ENCODE measurements at places on chromosomes 11 and 22.

DNA sequence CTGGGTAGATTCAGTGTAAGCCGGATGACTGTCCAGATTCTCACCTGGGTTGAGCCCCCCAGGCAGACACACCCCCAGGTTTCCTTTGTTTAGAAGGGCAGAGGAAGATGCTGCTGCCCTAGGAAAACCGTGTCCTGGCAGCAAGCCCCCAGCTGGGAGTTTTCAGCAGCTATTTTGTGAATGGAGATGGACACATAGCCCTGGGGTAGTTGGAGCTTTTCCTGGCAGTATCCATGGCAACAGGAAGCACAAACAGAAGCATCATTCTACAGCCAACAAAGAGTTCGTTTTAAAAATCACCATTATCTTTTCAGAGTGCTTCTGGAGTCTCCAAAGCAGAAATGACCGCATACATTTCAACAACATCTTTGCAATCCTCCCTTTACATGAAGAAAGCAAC lies 245.5 kb downstream of the BRD1 start:
- DNase-seq = no peak

GRCh38 chr11:77558380-77558779 lies 31.4 kb upstream of the AQP11 start:
- DNase-seq = no peak

GRCh38 chr11:62843466-62843865 lies 4.1 kb upstream of the WDR74 start:
- no peak for DNase-seq

DNA sequence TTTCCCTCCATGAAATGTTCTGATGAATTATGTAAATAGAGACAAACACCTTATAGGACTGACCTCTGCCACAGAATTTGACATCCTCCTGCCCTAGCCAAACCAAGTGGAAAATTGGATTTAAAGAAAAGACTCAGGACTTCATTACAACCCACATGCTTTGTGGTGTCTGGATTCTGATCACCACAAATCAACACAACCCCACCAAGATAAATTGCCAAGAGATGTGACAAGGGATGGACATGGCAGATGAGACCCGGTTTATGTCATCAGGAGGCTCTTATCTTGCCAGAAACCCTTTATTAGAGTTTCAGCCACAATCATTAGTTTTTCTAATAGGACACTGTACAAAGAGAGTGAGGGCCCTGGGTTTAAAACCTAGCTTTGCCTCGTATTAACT lies 57.9 kb upstream of the SLC6A5 start:
- DNase-seq = no peak

GRCh38 chr11:8058216-8058615 lies 22.8 kb upstream of the TUB start:
- no peak for DNase-seq

DNA sequence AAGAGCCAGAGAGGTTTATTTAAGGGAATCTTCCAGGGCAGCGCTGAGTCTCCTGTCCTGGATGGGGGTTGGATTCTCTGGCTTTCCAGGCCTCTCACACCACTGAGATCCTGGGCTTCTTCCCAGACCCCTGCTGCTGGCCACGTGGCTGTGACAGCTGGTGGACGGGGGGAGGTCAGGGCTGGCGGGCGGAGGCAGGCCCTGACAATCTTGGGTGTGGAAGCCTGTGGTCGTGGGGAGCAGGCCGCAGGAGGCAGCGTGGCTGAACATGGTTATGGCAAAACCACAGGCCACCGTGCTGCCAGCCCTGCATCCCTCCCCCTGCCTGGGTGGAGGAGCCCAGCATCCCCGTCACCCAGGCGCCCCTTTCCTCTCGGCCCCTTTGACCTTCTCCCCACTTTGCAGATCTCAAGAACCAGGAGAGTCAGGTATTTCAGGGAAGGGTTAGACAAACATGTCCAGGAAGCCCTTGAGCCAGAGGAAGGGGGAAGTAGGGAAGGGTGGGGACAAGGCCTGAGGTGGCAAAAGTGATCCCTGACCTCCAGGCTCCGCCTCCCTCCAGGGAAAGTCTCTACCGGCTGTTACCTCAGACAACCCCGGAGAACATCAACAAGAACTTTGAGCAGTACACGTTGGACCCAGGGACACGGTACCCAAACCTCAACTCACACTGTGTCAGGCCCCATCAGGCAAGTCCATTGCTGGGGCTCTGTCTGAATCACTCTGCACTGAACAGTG lies 111.8 kb downstream of the MICAL2 start:
- no peak for DNase-seq

GRCh38 chr11:102564110-102564509 lies 33.6 kb upstream of the MMP7 start:
- no peak for DNase-seq

- no peak for DNase-seq
These were observed 12.2 kb downstream of the CABIN1 start for GRCh38 chr22:24023204-24023789.

DNA sequence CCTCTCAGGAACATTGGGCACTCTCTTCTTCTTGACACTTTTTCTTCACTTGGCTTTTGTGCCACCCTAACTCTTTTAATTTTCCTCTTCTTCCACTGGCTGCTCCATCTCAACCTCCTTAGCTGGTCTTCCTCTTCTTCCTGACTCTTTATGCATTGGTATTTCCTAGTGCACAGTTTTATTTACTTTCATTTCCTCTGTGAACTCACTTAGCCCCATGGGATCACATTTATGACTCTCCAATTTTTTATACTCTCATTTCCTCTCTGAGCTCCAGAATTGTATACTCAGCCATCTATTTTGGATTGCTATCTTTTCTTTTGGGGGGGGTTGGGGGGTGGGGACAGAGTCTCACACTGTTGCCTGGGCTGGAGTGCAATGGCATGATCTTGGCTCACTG lies 38.5 kb upstream of the LARGE1 start:
- no peak for DNase-seq

DNA sequence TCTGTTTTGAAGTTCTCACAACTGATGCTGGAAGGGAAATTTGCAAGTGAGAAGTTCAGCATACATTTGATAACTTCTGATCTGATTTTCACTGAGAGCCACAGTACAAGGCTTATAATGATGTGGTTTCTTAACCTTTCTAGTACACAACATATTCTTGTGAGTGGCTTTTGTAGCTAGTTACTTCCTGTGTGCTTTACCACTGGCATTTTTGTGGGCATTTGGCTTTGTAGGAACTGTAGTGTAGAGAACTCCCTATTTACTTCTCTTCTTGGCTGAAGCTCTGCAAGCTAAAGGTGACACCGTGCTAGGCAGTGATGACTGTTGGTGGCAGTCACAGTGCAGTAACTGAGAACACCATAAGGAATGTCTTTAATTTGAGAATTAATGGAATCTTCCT lies 14.9 kb downstream of the USP47 start:
- DNase-seq = no peak

DNA sequence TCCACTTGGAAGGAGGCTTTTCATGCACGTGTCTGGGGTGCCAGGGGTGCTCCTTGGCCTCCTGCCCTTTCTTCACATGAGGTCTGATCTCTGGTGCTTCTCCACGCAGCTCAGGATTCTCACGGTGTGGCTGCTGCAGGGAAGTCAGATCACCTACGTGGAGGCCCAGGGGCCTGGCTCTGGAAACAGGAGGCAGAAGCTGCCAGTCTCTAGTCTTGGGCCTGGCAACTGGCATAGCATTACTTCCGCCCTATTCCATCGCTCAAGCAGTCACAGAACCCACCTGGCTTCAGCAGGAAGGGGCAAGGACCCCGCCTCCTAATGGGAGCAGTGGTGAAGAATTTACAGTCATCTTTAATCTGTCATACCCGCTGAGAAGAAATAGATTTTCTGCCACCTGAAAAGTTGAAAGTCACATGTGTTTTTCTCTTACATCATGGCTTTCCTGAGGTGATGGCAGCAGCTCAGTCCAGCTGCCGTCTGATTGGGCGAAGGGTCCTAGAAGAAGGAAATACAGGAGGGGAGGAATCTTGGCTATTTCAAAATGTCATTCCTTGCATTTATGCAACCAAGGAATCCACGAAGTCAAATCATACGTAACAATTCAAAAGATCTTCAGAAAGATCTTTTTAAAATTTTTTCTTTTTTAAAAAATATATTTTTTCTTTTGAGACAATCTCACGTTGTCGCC lies 50.1 kb upstream of the DKK3 start:
- no peak for DNase-seq

DNA sequence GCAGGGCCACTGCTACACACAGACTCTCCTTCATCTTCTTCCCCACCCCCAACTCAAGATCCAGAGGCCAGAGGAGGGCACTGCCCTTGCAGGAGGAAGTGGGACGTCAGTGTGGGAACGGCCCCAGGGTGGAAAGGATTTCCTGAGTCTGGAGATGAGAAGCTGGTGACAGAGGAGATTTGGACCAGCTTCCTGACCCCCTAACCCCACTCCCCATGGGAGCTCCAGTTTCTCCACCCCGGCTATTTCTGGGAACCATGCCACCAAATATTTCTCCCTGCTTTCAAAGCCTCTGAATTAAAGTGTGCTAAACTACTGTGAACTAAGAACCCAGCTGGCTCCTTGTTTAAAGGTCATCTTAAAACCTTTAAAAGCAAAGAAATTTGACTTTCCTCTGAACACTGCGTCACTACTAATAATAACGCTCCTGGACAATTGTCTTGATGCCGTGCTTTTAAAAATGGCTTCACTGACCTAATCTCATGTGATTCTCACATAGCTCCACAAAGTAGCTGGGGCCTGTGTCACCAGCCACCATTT lies 46.6 kb downstream of the CWC15 start:
- DNase-seq = peak; percentile 88

DNA sequence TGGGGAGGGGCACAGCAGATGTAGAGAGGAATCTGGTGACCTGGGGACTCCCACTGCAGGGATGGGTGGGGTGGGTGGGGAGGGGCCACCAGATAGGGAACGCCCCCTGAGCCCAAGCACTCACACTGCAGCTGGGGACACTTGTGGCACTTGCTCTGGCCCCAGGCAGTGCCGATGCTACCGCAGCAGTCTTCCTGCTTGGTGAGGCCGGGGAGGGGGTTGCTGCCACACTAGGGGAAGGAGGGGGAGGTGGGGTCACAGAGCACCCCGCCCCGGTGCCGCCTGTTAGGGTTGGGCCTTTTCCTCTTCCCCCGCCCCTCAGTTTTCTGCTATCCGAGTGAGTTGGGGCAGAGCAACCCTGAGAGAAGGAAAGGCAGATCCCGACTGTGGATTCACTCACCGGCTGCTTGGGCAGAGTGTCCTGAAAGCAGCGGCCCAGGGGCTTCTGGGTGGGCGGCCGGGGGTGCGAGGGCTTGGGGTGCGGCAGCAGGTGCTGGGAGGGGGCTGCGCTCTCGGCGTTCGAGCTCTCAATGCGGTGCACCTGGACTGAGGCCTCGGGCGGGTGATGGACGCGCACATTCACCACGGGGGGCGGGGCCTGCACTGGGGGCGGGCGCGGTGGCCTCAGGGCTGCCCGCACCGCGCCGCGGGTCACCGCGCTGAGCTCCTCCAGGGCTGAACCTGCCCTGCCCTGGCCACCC lies 4.7 kb downstream of the LTBP3 start:
- no peak for DNase-seq

DNA sequence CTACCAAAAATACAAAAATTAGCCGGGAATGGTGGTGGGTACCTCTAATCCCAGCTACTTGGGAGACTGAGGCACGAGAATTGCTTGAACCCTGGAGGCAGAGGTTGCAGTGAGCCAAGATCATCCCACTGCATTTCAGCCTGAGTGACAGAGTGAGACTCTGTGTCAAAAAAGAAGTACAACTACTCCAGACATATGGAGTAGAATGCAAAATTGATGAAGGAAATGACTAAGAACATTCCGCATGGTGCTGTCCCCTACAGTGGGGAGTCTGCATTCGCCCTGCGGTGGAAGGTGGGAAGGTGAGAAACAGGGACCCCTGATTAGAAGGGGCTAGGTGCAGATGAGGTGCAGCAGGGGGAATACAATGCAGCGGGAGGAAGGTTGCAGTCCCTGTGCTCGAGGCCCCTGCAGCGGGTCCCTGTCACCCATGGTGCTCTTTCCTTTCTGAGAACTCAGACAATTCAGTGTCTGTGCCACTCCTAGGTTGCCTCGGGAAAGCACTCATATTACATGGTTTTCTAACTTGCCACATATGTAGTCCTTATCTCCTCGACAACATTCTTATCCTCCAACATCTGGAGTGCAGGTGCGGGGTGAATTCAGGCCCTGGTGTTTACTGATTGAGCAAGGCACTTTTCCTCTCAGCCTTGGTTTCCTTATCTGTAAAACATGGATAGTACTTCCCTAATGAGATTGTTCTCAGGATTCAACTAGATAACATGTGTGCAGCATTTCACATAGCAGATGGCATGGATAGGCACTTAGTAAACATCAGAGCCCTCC lies 5.2 kb downstream of the POLD4 start:
- DNase-seq = no peak

DNA sequence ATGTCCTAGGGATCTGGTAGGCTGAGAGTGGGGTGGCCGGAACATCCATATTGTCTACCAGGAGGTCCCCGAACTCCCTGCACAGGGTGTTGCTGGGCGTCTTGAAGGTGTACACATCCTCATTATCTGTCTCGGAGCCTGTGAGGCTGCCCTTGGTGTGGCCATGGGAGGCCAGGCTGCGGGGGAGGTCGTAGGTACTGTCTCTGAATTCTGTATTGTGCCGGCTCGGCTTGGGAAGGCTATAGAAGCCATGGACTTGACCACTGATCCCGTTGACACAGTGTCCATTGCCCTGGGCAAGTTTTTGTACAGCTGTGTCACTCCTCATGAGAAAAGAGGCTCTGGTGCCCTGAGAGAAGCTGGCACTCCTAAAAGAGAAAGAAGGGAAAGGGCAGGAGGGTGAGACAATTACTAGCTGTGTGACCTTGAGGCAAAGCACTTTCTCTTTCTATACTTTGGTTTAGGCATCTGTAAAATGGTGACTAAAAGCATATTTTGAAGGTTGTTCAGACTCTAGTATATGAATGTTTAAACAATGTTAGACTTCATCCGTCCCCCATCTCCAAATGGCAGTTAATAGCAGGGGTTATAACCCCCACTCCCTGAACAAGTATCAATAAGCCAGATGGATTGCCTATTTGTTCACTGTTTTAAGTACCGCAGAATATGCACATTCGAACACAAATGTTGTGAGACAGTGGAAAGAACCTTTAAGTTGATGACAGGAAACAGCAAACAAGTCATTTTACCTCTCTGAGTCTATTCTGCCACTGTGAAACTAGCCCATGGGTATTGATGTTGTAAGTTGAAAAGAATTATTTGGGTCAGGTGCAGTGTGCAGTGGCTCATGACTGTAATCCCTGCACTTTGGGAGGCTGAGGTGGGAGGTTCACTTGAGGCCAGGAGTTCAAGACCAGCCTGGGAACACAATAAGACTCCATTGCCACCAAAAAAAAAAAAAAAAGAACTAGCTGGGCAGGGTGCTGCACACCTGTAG lies 38.3 kb downstream of the USP35 start:
- DNase-seq = no peak

DNA sequence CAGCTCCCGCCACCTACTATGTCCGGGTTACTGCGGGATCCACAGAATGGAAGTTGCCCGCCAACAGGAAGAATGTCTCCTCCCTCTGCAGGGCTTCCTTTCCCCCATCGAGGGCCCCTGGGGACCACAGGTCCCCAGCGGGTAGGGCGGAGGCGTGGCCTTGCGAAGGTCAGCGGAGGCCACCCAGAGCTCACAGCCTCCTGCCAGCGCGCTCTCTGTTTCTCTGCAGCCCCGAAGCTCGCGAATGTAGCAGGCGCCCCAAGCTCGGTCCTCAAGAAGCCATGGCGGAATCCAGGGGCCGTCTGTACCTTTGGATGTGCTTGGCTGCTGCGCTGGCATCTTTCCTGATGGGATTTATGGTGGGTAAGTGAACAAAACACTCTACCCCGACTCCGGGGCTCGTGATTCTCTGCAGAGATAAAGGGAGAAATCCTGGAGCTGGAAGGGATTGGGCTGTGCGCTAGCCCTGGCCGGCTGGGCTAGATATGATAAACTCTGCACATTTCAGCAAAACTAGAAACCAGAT lies at the start of gene NAALAD2:
TSS of gene NAALAD2 (plus strand) at position 186 of the 526 bp plus-strand sequence. CDS start at position 282, 96 bp downstream.
- peak; percentile 33 for DNase-seq

GRCh38 chr22:19129871-19130270 lies 1.2 kb upstream of the TSSK2 start:
- DNase-seq = no peak

Data from right renal pelvis (tissue), 4 donors.